Activated T-helper 1 cell treated with Interleukin-2 at 50 U/mL for 16 hours (primary cell): ENCODE measurements at places on chromosomes 11 and 22.

DNA sequence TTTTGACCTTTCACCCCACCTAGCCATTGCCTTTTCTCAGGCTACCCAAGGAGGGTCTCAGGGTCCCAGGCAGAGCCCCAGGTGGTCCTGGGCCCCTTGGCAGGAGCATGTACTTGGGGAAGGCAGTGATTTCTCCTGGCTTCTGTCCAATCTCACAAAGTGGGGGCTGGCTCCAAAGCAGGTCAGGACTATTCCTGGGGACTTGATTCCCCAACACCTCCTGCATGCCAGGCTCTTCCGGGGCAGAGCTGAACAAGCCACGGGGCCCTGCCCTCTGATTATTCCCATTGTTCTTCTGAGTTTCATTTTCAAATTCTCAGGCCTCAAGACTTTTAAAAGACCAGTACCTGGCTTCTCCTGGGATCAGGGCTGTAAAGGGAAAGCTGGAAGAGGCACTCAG, 1.5 kb upstream of the TCF20 start:
- no peak for DNase-seq

DNA sequence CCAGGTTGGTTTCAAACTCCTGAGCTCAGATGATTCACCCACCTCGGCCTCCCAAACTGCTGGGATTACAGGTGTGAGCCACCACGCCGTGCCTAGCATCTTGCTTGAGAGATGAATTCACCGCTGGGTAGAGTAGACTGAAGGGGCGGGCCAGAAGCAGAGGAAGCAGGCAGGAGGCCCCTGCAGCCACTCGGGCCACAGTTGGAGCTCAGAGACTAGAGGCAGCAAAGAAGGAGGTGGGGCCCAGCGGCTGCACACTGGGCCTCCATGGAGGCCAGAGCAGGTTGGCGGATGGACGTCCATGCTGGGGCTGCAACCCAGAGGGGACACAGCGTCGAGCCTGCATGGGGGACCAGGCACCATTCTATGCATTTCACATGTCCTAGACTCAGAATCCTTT, 88.4 kb upstream of the FGF3 start:
- DNase-seq, result no peak

GRCh38 chr11:127552446-127552845, 551.9 kb upstream of the KIRREL3 start:
- no peak for DNase-seq

DNA sequence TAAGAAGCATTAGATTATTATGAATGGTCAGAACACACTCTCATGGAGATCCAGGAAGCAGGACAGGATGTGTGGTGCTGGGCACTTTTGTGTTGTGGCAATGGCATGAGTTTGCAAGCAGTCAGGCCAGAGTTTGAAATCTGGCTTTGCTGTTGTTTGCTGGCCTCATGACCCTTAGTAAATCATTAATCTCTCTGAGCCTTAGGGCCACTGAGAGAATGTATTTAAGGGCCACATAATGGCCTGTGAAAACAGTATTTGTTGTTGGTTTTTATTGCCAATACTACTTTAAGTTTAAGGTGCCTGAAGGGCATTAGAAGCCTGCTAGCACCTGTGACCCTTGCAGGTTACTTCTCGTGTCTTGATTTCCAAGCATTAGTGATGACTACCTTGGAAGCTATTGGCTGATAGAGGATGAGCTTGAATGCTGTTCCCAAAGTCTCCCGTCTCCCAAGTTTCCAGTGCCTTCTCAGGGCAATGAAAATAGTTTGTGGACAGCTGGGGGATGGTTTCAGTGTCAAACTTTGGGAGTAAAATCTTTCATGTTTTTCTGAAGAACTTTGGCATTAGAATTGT, 24.6 kb downstream of the STIM1 start:
- no peak for DNase-seq

DNA sequence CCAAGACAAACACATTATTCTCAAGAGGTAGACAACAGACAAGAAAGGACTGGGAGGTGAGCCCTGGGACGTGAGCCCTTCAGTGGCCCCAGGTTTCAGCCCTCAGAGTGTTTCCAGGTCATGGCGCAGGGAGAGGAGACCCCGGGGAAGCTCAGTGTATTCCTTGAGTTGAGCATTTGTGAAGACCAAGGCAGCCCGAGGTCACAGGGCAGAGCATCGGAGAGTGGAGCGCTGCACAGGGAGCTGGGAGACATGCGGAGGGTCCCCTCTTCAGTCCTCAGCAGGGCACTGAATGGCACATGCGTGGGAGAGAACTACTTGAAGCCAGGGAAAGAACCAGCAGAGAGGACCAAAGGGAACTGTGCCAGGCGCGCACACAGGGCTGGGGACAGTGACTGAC, 11.7 kb downstream of the KRTAP5-6 start:
- DNase-seq, result no peak

DNA sequence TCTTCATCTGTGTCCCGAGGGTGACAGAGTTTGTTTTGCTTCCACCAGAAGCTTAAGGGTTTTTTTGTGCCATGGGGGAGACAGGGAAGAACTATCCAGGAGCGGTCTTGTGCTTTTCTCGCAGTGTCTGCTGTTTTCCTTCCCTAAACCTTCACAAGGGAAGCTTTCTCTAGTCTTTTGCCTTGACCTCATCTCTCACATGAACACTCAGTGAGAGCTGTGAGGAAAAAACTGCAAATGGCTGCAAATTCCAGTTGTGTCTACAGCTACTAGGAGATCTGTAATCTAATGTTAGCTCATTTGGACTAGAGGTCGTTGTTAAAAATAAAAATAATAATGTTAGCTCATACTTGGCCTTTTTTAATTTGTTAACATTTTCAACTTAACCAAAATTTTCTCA, 264.7 kb upstream of the SESN3 start:
- no peak for DNase-seq

DNA sequence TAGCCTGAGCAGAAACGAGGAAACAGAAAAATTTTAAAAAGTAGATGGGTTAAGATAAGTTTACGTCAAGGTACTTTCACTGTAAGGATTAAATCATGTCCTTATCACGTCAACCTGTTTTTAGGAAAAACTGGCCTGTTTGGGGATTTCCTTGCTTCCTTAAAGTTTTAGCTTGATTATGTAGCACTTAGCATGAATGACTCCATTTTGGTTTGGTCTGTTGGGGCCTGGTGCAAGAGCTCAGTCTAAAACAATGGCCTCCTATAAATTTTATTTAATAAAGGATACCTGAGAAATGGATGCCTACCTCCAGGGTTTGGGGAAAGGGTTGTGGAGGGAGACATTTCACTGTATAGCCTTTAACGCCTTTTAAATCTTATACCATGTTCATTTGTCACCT, 33.2 kb upstream of the CSTF3 start:
- no peak for DNase-seq

- no peak for DNase-seq
These were observed 549.3 kb upstream of the TENM4 start for GRCh38 chr11:79990141-79990540.

- no peak for DNase-seq
These were observed 153.9 kb upstream of the LRRC4C start for GRCh38 chr11:41613326-41613725.

GRCh38 chr11:88208745-88209144, 33.5 kb upstream of the RAB38 start:
- no peak for DNase-seq

DNA sequence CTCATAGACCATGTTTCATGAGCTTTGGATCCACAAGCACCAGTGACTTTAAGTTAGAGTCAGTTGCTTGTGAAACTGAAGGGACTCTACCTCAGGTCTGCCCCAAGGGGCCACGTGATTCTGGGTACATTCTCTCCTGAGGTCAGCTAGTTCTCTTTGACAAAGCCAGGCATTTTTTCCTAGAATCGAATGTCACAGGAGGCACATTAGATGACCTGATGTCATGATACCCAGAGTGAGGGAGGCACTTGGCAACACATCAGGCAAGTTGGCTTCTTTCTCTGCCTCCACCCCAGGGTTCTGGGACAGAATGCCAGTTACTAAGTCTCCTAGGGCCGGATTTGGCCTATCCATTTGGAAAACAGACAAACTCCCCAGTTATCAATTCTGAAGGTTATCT, 93.0 kb downstream of the APIP start:
- no peak for DNase-seq

DNA sequence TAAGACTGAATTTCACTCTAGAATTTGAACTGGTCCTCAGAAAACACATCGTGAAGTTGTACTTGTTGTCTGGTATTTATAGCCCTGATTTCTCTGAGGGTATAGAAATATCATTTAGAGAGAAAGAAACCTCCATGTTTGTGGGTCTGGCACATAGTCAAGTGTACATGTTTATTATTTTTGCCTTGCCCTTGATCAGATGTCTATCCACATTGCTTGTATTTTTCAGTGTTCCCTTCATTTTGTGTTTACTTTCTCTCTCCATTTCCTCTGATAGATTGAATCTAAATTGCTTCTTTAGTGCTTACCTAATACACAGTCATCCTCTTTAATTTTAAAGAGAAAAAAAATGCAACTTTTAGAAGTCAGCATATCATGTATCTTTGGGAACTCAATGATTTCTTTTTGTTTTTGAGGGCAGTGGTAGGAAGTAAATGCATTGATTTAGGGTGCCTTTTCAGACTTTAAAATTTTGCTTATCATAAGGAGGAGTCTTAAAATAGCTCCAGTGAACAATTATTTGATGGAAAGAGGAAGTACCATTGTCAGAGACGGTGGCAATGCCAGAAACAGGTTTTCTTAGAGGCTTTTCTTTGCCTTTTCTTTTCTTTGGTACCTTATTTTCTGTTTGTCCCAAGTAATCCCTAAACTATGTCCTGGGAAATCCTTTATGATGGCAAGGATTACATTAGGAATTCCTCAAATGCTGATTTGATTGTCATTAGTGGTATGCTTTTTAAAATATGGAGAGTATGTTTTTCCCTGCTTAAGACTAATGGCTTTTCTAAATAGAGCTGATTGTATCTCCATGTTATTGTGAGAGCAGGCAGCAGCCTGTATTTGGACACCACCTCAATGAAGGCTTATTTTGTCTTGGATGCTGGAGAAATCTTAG, 29.8 kb upstream of the TECTA start:
- no peak for DNase-seq

- DNase-seq, result no peak
These were observed 5.6 kb downstream of the RTN3 start for GRCh38 chr11:63686926-63687325.
